ENCODE measurements at places on chromosomes 5 and 9.

GRCh38 chr5:36945687-36946086 is 69.1 kb downstream of the NIPBL start:
- DNase-seq = no peak

DNA sequence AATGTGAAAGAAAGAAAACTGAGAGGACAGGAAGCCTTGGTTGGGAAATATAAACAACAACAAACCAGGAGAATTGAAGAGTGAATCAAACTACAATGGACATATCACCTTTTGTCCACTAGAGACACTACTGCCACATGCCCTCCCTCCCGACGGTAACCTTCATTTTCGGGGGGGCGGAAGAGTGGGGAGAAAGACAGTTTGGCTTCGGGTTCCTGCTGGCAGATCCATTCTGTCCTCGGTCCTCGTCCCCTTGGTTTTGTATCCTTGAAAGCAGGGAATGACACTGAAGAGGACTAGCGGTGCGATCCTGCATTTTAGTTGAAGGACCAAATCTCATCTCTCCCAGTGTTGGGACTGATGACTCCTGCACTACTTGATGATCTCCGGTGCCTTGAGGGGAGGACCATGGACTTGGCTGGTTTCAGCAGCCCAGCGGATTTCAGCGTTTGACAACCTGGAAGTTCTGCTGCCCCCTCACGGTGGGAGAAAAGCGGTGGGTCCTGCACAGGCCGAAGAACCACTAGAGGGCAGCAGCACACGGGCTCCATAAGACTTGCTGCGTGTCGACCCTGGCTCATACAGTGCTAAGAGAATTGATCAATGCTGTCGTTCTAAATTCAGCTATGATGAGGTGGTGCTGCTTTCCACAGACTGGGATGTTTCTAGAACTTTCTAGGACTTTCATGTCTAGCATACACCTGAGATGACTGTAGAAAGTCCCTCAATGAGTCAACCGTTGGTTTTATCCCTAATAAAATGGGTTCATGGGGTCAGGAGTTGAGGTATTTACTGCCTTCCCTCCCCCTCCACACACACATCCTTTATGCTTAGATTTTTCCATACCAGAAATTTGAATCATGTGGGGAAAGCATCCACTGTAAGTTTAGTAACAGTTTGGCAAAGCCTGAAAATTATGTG is 15.1 kb upstream of the ZNF131 start:
- DNase-seq = peak; percentile 90

- no peak for DNase-seq
These were observed 146.5 kb upstream of the TLX3 start for GRCh38 chr5:171162596-171162995.

GRCh38 chr9:82939451-82939850 is 123.5 kb downstream of the RASEF start:
- DNase-seq = peak; percentile 73

DNA sequence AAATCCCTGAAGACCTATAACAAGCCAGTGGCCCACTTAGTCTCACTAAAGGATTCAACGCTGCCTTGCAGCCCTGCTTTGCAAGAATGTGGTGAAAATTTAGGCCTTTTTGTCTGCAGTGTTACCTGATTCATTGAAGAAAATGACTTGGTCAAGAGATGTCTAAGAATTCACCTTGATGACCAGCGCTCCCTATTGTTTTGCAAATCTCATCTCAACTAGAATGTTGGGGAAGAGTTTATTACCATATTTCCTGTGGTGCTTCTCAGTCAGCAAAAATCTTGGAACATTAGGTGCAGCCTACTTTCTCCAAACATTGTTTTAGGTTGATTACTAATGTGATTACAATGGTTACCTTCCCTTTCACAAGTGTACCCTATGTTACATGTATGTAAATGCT is 53.5 kb downstream of the PLK2 start:
- no peak for DNase-seq

DNA sequence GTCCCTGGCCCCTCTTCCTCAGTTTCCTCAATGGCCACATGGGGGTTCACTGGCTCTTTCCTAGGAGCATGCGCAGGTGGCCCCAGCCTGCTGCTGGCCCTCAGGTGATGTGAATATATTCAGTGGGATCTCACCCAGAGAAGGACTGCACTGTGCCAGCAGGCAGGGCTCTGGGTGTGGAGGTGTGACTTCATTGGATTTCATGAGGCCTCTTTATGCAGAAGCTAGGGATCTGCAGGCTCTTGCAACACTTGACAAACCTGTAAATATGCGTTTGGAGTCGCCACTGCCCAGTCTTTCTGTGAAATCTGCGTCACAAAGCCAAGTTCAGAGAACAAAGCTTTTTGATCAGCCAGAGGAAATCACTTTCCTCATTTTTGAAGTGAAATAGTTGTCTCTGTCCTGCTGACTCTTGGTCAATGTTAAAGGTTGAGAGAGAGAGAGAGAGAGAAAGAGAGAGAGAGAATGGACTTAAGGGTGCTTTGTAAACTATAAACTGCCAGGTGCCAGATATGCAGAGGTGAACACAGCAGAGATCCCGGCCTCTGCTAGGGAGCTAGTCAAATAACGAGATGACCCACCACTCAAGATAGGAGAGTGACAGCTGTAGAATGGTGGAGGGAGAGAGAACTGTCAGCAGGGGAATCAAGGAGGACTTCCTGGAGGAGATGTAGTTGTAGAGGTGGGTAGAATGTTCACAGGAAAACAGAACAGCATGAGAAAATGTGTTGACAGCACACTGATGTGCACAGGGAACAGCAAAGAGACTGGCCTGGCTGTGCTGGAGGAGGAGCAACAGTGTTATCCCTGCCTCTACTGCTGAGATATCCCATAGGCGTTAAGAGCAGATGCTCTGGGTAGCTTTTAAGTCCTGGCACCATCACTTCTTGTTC is 167.0 kb upstream of the ZNF618 start:
- DNase-seq = no peak

All from mucosa of gallbladder (tissue), 1 donor.